ENCODE measurements at places on chromosomes 7 and 10. TPM values are rescaled to one million over a fixed set of nuclear protein-coding genes. Genes with fewer than 3 reads are reported as not detected.

Gene ADAM8
- 0.73 TPM for total RNA-seq

Gene RET
- 0.33 TPM for total RNA-seq

Gene RPEL1
- 0.15 TPM for total RNA-seq

Gene NYAP1
- 0.33 TPM for total RNA-seq

Gene SPAM1
- not detected for total RNA-seq

Gene INSYN2A
- not detected for total RNA-seq

Gene UCMA
- not detected for total RNA-seq

Gene NPSR1
- total RNA-seq = not detected

Gene WDFY4
- total RNA-seq = not detected

Gene EPHB6
- under 0.01 TPM for total RNA-seq

Gene C10orf67
- 0.36 TPM for total RNA-seq

Gene SLC26A4
- 0.33 TPM for total RNA-seq

Gene FAM241B
- 0.34 TPM for total RNA-seq

Gene PANK1
- 6.3 TPM for total RNA-seq

Gene PRKG1
- total RNA-seq = 8.9 TPM

Gene ABCB4
- 22.0 TPM for total RNA-seq

Gene GPR15LG
- total RNA-seq = not detected

Gene STEAP1B
- total RNA-seq = 23.9 TPM

Gene NAT16
- not detected for total RNA-seq

Gene DOCK1
- 45.4 TPM for total RNA-seq

Gene SLC26A3
- total RNA-seq = not detected

Gene ZNF518A
- 12.3 TPM for total RNA-seq

Gene OR2A12
- total RNA-seq = not detected

Gene NME8
- not detected for total RNA-seq

Gene ENKUR
- total RNA-seq = not detected

Gene WNT8B
- not detected for total RNA-seq

Gene GNG11
- total RNA-seq = 36.2 TPM

Gene PHKG1
- 0.15 TPM for total RNA-seq

Gene PKD2L1
- not detected for total RNA-seq

Gene ACSL5
- total RNA-seq = under 0.01 TPM

Gene ATRNL1
- total RNA-seq = 7.7 TPM

Gene CHAT
- total RNA-seq = not detected
